ENCODE measurements at places on chromosomes 4 and X.

- DNase-seq = no peak
Measured at GRCh38 chrX:21998037-21998436, 34.1 kb upstream of the PHEX start.

GRCh38 chr4:34572026-34572425, 1672.3 kb downstream of the ARAP2 start:
- no peak for DNase-seq

DNA sequence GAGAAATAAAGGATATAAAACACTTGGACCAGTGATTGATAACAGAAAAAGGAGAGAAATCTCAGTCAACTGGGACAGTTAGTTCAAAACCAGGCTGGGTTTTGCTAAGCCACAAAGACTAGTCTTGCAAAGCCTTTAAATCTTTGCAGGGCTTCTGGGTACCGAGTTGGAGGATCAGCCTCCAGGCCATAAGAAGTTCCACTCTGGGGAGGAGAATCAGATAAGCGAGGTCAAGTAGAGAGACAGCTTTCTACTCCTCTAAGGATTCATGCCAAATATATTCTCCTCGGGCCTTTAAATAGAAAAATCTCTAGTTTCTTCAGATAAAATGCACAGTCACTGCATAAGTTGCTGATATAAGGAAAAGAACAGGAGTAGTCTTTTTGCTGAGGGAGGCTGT, 92.7 kb downstream of the MFAP3L start:
- DNase-seq = no peak

DNA sequence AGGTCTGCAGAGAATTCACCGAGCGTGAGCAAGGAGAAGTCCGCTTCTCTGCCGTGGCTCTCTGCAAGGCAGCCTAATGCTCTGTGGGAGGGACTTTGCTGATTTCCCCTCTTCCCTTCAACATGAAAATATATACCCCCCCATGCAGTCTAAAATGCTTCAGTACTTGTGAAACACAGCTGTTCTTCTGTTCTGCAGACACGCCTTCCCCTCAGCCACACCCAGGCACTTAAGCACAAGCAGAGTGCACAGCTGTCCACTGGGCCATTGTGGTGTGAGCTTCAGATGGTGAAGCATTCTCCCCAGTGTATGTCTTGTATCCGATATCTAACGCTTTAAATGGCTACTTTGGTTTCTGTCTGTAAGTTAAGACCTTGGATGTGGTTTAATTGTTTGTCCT, 11.3 kb downstream of the UCHL1 start:
- no peak for DNase-seq

DNA sequence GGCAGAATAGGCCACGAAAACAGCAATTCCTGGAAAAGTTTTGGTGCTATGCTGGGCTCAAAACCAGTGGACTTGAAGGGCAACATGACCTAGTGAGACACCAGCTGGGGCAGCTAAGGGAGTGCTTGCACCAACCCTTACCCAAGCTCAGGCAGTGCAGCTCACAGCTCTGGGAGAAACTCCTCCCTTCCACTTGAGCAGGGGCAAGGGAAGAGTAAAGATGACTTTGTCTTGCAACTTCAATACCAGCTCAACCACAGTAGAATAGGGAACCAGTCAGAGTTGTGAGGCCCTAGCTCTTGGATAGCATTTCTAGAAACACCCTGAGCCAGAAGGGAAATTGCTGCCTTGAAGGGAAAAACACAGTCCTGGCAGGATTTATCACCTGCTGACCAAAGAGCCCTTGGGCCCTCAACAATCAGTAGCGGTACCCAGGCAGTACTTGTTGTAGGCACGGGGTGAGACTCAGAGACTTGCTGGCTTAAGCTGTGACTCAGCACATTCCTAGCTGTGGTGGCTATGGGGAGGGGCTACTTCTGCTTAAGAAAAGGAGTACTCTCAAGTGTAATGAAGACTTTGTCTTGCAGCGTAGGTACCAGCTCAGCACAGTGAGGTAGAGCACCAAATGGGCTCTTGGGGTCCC, 19.7 kb upstream of the ABCG2 start:
- DNase-seq = no peak

- DNase-seq = peak; percentile 36
Measured at GRCh38 chrX:989959-990510, 222.4 kb downstream of the CRLF2 start.

DNA sequence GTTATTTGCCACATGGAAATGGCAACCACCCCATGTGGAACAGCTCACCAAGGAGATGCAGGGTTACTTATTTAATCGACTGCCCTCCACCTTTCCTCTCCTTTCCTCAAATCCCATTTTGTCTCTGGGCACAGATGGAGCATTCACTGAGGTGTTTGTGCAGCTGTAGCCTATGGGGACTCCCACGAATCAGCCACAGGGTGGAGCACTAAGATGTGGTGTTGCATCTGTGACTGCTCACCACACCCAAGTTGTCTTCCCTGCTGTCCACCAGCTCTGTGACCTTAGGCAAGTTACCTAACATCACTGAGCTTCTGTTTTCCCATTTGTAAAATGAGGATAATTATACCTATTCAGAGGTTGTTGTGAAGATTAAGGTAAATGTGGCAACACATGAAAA, 252.4 kb upstream of the CPEB2 start:
- no peak for DNase-seq

DNA sequence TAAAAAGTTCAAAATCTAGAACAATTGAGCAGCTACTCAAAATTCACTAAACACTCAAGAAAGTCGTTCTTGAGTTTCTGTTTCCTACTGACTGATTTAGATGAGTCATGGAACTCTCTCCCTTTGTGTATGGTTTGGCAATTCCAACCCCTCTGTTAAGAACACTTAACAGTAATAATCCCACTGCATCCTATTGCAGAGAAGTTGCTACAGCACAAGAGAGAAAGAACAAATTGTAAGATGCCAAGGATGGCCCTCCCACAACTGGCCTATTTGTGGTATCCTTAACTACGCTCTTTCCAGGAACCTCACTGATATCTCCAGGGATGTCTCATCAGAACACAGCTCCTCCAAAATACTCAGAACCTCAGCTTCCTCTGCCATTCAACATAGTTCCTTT, 701.8 kb upstream of the TENM3 start:
- DNase-seq = no peak

DNA sequence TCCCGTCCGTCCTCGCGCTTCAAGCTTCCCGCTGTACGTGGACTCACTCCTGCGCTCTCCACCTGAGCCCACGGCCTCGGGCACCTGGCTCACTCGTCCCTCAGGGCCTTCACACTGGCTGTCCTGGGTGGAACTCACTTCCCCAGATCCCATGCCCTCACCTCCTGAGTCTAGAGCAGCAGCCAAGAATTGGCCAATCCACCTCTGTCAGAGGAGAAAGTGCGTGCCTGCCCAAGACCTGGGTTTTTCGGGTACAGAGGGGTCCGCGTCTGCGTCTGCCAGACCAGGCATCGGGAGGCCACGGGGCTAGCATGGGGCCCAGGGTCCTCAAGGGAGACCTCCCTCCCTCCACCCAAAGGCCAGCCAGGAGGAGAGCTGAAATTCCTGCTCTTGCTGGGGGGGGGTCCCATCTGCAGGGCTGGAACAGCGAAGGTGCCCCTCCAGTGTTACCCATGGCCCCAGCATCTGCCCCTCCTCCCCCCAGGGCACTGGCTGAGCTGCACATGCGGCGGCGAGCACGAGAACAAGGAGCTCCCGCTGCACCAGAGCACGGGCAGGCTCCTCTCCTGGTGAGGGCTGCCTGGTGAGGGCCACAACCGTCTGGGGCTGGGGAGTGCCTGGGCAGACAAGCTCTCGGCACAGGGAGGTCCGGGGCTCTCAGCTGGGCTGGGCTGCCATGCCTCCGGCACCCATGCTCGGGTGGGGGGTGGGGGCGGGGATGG, 47.5 kb downstream of the FAM53A start:
- DNase-seq = no peak

DNA sequence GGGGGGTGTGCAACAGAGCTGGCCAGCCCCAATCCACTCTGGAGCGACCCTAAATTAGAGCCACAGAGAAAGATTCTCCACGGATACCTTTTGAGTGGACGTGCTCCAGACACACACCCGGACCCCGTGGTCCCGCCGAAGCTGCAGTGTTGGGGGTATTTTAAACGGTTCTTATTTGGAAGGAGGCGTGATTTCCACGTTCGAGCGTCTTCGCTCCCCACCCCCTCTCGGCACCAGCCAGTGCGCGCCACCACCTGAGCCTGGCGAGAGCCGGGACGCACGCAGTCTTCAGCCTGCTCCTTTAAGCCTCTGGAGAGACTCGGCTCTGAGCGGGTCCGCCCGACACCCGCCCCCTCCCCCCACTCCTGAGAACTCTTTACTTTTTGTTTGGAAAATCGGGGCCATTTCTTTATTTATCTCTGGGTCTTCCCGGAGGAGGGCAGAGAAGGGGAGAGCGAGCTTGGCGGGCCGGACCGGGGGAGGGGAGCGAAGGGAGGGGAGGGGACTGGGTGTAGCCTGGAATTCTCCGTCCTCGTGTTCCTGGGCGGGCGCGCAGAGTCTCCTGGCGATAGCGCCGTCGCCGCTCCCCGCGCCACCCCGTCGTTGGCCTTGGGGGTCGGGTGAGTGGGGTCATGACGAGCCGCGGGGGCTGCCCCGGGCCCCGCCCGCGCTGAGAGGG, 668 bp upstream of the PTCHD1 start:
- no peak for DNase-seq

- DNase-seq = no peak
Measured at GRCh38 chrX:55523356-55523755, 33.7 kb upstream of the USP51 start.

GRCh38 chr4:85142451-85142850, 176.0 kb upstream of the WDFY3 start:
- DNase-seq = no peak

DNA sequence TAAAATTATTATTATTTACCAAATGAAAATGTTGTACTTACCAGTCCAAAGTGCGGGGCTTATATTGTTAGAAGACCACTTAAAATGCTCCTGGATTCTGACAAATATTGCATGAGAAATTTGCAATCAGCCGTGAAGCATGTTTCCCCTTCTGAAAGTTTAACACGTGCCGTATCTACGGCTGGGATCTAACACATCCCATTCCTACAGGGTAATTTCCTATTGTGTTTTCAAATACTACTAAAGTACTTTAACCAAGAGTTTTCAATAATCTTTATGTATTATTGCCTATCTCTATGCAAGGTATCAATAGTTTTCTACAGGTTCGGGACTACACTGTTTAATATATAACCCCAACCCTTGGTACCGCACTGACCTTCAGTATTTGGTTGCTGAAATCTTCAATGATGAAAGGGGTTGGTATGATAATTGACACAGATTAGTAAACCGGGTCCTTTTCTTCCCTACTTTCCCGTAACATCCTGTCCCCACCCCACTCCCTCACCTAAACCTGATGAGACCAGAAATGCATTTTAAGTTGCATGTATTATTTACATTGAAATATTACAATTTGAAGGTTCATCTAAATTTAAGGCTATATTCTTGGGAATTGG, 795 bp upstream of the BRWD3 start:
- no peak for DNase-seq

GRCh38 chr4:74297539-74297938, 10.7 kb upstream of the EPGN start:
- no peak for DNase-seq

DNA sequence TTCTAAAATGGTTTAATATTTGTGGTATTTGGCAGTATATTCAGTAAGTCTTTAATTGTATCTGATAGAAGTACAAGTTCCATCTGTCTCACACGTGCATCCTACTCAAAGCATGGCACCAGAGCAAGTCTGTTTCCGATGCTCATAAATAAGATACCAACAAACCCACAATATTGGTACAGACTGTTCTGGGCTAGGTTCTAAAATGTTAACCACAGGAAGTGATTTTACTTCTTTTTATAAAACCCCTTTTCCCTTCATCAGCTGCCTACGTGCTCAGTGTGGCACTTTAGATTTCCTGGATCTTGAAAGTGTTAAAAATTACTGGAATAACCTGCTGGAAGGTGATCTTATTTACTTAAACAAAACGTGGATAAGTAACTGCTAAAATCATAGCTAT, 165.1 kb downstream of the CFAP299 start:
- no peak for DNase-seq

DNA sequence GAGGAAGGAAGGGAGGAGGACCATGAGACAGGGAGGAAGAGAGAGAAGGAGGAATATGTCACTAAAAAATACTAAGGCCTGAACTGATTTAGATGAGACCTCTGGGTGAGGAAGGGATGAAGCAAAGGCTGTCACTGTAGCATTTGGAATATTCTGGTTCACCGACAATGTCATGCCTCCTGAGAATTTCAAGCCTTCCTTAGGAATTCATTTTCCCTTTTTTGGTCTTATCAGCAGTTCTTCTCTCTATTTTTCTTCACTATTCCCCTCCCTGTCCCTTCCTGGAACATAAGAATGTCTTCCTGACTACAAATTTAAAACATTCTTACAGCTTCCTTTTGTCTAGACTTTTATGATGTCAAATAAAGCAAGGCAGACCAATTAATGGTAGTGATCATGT, 527.8 kb downstream of the INPP4B start:
- no peak for DNase-seq

DNA sequence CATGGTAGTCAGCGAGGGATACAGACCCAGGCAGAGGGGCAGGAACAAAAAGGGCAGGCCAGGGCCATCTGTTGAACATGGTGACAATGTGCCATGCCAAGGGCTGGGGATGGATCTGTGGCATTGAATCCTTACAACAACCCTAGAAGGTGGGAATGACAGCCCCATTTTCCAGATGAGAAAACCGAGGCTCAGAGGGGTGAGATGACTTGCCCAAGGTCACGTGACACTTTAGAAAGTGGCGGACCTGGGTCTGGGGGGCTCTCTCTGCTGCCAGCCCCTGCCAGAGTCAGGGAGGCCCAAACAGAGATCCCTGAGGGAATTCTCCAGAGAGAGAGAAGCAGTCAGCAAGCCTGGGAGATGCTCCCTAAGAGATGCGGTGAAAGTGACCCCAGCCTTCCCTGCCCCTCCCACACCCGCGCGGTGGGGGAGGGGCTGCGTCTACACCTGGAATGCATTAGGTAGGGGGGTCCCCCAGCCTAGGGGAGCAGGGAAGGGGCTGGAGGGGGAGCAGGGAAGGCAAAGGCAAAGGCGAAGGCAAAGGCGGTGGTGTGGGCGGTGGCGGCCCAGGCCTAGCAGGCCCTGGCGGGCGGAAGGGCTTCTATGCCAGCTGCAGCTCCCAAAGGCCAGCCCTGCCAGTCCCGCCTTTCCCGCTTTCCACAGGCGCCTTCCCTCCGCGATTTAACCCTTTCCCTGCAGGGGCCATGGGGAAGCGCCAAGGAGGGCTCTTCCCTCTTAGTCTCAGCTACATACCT, 13.0 kb downstream of the FGD1 start:
- no peak for DNase-seq

- no peak for DNase-seq
Measured at GRCh38 chr4:139762720-139763119, 97.1 kb downstream of the MGST2 start.

GRCh38 chr4:89719536-89720090, 117.3 kb downstream of the SNCA start:
- DNase-seq = no peak

- no peak for DNase-seq
Measured at GRCh38 chrX:134571796-134572195, 86.5 kb downstream of the PLAC1 start.

GRCh38 chrX:125340490-125340889, 20.8 kb downstream of the TEX13C start:
- no peak for DNase-seq

DNA sequence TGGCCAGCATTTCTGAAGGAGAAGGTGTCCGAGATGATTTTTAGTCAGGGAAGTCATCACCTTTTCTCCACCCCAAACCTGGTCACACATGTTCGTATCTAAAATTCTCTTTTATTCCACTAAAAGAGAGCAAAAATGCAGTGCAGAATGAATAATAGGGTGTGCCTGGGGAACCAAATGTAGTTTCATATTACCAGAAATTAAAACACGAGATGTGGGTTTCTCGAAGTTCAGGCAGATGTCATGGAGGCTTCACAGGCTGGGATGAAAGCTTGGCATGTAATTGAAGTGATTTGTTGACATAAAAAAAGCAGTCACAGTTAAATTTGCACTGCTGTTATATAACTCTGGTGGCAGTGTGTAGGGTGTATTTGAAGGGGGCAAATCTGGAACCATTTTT, 165.5 kb upstream of the PDE5A start:
- no peak for DNase-seq

All from T-helper 1 cell (primary cell).